ENCODE measurements at places on chromosomes 16 and 17.

GRCh38 chr17:7572338-7572587 lies 7.2 kb upstream of the CD68 start:
- DNase-seq = no peak

- no peak for DNase-seq
Observed at GRCh38 chr17:31825961-31826691, 32.9 kb downstream of the COPRS start.

- DNase-seq = no peak
Observed at GRCh38 chr17:41739661-41740352, 5.4 kb upstream of the HAP1 start.

- no peak for DNase-seq
Observed at GRCh38 chr17:82956726-82957468, 117.1 kb upstream of the ZNF750 start.

GRCh38 chr16:88316941-88317612 lies 65.7 kb upstream of the ZNF469 start:
- DNase-seq = no peak

- DNase-seq = no peak
Observed at GRCh38 chr16:10981697-10982216, 37.4 kb downstream of the CLEC16A start.

DNA sequence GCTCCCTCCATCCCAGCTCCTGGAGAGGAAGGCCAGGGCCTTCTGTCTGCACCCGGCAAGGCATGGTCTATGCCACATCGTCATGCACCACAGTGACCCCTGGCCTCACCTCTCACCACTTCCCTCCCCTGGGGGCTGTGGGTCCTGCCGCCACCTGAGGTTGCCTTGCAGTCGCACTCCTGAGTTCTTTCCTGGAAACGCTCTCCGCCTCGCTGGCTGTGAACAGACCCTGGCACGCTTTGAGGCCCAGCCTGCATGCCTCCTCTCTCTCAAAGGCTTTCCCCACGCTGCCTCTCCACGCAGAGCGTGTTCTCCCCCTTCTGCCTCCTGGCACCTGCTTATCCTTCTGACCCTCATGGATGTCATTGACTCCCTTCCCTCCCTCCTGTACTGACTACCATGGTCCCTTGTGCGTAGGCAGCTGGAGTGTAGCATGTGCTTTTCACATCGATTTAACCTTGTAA lies 45.4 kb downstream of the SEC14L1 start:
- no peak for DNase-seq

GRCh38 chr16:26382586-26382985 lies 684.1 kb upstream of the C16orf82 start:
- DNase-seq = no peak

All from stimulated activated CD8-positive, alpha-beta memory T cell treated with anti-CD3 and anti-CD28 coated beads, Interleukin-15, amount 100 ng/mL, for 1 hour (primary cell).